ENCODE measurements at places on chromosomes 16 and 17.
A peak's percentile ranks its signal among the peaks of the same experiment; 100 is the strongest.

- no peak for DNase-seq
These were observed 64.7 kb upstream of the GSE1 start for GRCh38 chr16:85548375-85548774.

DNA sequence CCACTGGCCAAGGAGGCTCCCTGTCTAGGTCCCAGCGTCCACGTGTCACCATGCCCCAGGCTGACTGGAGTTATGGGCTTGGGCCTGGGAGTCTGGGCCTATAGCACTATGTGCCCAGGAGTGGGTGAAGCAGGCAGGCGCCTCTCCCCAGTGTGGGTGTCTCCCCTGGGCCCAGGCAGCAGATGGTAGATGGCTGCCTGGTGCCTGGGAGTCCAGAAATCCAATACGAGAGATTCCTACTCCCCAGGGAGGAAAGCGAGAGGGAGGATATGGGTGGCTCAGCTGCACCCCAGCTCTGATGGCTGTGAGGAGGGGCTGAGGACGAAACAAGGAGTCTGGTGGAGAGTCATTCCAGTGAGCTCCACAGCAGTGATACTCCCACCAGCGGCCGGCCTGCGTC is 5.0 kb downstream of the KCNH6 start:
- no peak for DNase-seq

- no peak for DNase-seq
These were observed 7.3 kb downstream of the CX3CL1 start for GRCh38 chr16:57379579-57379978.

GRCh38 chr17:13835151-13835550 is 233.4 kb upstream of the HS3ST3A1 start:
- peak; percentile 29 for DNase-seq

DNA sequence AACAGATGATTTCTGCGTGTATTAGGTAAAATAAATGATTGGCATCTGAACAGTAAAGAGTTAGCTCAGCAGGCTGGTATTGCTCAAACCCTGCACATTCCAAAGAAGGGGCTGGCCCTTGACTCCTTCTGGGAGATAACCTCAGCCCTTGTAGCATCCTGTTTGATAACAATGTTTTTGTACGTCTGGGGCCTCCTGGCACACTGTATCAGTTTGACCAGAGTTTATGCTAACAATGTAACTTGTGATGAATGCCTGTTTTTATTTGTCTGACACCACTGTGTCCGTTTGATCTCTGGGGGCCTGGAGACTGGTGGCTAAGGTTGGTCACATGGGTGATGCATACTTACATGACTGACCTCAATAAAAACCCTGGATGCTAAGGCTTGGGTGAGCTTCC is 43.8 kb upstream of the NDRG4 start:
- DNase-seq, result no peak

- DNase-seq, result no peak
These were observed 85.6 kb downstream of the SOX9 start for GRCh38 chr17:72206376-72206775.

GRCh38 chr17:57682701-57683100 is 62.4 kb downstream of the CCDC182 start:
- DNase-seq, result no peak

- peak; percentile 87 for DNase-seq
These were observed 12.5 kb upstream of the EPOP start for GRCh38 chr17:38687286-38687685.

- no peak for DNase-seq
These were observed 212.4 kb downstream of the UTP18 start for GRCh38 chr17:51472670-51473205.

Measured in GM23248 (cell line).